ENCODE measurements at places on chromosomes 4 and X. TPM values are rescaled to one million over a fixed set of nuclear protein-coding genes. Genes with fewer than 3 reads are reported as not detected.

GRCh38 chr4:151184523-151185458, 85.4 kb downstream of the RPS3A start:
- peaks cover 16% of the 10 kb centered on the region for H3K4me1 ChIP-seq
- no peak overlapping the region for H3K4me3 ChIP-seq
- H3K27me3 ChIP-seq: no peaks in the 10 kb centered on the region
- H3K27ac ChIP-seq: peak overlapping the region; percentile 1

DNA sequence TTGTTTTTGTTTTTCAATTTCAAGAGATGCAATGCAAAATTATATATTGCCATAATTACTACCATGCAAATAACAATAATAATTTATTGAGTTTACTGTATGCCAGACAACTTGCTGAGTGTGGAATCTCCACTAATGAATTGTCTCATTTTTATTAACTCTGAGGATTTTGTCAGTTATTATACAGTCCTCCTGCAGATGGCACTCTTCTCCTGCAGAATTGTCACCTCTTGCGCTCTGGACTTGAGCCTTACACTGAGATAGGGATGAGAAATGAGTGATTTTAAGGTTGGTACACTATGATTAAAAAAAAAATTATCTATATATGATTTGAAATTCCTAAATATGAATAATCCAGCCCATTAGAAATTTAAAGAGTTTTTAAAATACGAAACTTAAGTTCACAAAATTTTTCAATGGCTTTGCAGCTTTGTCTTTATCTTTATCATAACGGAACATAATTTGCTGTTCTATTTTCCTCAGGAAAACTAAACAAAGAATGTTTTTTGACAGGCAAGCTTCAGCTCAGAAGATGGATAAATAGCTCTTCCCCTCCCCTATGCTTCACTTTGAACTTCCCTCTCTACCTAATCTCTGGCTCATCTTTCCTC, 12.7 kb upstream of the PAQR3 start:
- no peaks in the 10 kb centered on the region for H3K36me3 ChIP-seq
- no peak overlapping the region for H3K4me3 ChIP-seq
- H3K27me3 ChIP-seq: peaks cover 29% of the 10 kb centered on the region
- H3K27ac ChIP-seq: no peak overlapping the region
- DNase-seq: no peak

Gene DKK2
- 23.5 TPM for total RNA-seq

GRCh38 chrX:2468261-2469195, 32.2 kb downstream of the DHRSX start:
- no peak overlapping the region for H3K27ac ChIP-seq
- no peak for DNase-seq
- H3K4me3 ChIP-seq: no peak overlapping the region
- H3K4me1 ChIP-seq: peaks cover 6% of the 10 kb centered on the region

- no peak overlapping the region for H3K27ac ChIP-seq
- H3K36me3 ChIP-seq: no peaks in the 10 kb centered on the region
- H3K4me3 ChIP-seq: no peak overlapping the region
- peaks cover 8% of the 10 kb centered on the region for H3K4me1 ChIP-seq
- no peaks in the 10 kb centered on the region for H3K27me3 ChIP-seq
- DNase-seq: no peak
These were observed 96.7 kb downstream of the SLIT2 start for GRCh38 chr4:20348411-20348810.

GRCh38 chrX:154829134-154829533, 5.3 kb downstream of the SMIM9 start:
- no peak for DNase-seq
- no peaks in the 10 kb centered on the region for H3K36me3 ChIP-seq
- no peak overlapping the region for H3K4me3 ChIP-seq
- no peaks in the 10 kb centered on the region for H3K4me1 ChIP-seq
- peaks cover 2% of the 10 kb centered on the region for H3K27me3 ChIP-seq
- H3K27ac ChIP-seq: no peak overlapping the region

- H3K4me3 ChIP-seq: no peak overlapping the region
- H3K36me3 ChIP-seq: no peaks in the 10 kb centered on the region
- no peak for DNase-seq
These were observed 125.7 kb downstream of the SH3KBP1 start for GRCh38 chrX:19761554-19762295.

DNA sequence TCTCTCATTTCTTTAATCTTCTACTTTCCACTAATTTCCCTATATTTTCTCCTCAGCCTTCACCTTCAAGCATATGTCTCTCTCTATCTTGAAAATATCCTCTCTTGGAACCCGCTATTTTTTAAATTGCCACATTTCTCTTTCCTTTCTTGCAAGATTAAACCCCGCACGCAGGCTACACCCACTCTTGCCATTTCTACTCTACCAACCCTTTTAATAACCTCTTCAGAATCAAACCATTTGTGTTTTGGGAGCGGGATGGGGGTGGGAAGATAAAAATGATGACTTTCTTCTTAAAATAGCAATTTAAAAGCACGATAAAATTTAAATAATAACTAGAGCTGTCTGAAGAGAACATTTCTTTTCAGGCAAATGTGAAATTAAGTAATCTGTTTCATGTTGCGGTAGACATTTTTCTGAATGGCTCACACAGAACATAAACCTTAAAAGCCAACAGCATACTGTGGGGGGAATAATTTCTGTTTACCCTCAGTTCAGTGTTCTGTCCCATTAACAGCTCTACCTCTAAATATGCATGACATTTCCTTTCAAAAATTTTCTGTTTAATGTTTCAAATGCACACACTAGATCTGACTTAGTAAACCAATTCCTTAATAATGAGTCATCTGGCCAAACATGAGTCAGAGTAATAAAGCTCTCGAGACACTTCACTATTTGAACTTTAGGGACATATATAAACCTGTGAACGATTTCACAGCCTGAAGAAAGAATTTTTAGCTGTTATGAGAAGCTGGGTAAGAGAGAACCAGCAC, 20.5 kb downstream of the ARSJ start:
- H3K4me1 ChIP-seq: peaks cover 60% of the 10 kb centered on the region
- H3K27ac ChIP-seq: peak overlapping the region; percentile 68
- no peaks in the 10 kb centered on the region for H3K27me3 ChIP-seq
- no peaks in the 10 kb centered on the region for H3K36me3 ChIP-seq
- DNase-seq: no peak
- no peak overlapping the region for H3K4me3 ChIP-seq

DNA sequence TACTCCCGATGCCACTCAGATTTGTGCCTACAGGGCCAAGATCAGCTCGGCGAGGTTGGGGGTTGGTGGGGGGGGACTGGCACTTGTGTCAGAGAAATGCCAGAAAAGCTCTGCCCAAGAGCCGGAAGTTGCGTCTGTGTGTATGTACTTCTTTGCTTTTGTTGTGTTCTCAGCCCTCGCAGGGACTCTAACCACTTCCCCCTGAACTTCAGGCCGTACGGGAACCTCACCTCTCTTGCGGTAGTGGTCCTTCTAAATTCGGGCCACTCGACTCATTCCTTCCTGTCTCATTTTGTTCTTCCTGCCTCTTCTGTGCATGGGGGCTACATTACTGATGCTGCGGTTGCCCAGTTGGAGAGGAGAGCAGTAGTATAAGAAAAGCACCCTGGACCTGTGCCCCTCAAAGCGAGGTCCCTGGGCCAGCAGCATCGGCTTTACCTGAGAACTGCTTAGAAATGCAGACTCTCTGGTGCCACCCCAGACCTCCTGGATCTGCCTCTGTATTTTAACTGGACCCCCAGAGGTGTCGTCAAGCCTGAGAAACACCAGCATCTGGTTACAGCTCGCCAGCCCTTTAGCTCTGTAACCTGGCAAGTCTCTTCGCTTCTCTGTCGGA, 146.3 kb upstream of the RPS6KA3 start:
- no peaks in the 10 kb centered on the region for H3K4me1 ChIP-seq
- no peak overlapping the region for H3K4me3 ChIP-seq
- no peaks in the 10 kb centered on the region for H3K36me3 ChIP-seq
- H3K27ac ChIP-seq: no peak overlapping the region
- no peak for DNase-seq
- no peaks in the 10 kb centered on the region for H3K27me3 ChIP-seq

DNA sequence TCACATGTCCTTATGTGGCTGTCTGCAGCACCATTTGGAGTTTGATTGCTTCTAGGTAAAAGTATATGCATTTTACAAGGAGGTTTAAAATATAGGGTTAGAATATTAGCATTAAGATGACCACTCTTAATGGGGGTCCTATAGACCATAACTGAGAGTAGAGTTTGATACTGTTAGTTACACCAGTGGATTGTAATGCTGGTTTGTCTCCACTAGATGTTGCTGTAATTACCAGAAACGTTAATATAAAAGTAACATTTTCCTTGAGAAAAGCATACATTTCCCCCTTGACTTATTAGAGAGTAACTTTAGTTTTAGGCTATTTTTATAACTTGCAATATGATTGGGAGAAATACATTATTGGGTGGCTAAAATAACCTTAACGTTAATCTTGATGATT, 93.0 kb downstream of the ZXDA start:
- H3K4me1 ChIP-seq: no peaks in the 10 kb centered on the region
- no peaks in the 10 kb centered on the region for H3K27me3 ChIP-seq
- no peak for DNase-seq
- H3K27ac ChIP-seq: no peak overlapping the region
- H3K36me3 ChIP-seq: no peaks in the 10 kb centered on the region

Gene PPBP
- not detected for total RNA-seq

Gene PARM1
- 13.6 TPM for total RNA-seq

Gene TMSB15A
- total RNA-seq: 20.7 TPM

GRCh38 chr4:105059337-105059736, 87.3 kb upstream of the TET2 start:
- DNase-seq: no peak
- H3K27ac ChIP-seq: no peak overlapping the region
- H3K36me3 ChIP-seq: no peaks in the 10 kb centered on the region
- H3K4me1 ChIP-seq: peaks cover 11% of the 10 kb centered on the region
- no peak overlapping the region for H3K4me3 ChIP-seq

- H3K4me3 ChIP-seq: no peak overlapping the region
- H3K27ac ChIP-seq: peak overlapping the region; percentile 75
- DNase-seq: no peak
- H3K4me1 ChIP-seq: peaks cover 10% of the 10 kb centered on the region
- H3K27me3 ChIP-seq: no peaks in the 10 kb centered on the region
These were observed 26.7 kb downstream of the FAM156B start for GRCh38 chrX:52923781-52924241.

Gene FUNDC1
- 12.7 TPM for total RNA-seq

Gene TBC1D25
- 13.9 TPM for total RNA-seq

- H3K36me3 ChIP-seq: no peaks in the 10 kb centered on the region
- DNase-seq: no peak
- no peak overlapping the region for H3K4me3 ChIP-seq
- H3K27me3 ChIP-seq: peaks cover 4% of the 10 kb centered on the region
- peaks cover 3% of the 10 kb centered on the region for H3K4me1 ChIP-seq
- no peak overlapping the region for H3K27ac ChIP-seq
These were observed 340.4 kb upstream of the FAT1 start for GRCh38 chr4:187064033-187064432.

DNA sequence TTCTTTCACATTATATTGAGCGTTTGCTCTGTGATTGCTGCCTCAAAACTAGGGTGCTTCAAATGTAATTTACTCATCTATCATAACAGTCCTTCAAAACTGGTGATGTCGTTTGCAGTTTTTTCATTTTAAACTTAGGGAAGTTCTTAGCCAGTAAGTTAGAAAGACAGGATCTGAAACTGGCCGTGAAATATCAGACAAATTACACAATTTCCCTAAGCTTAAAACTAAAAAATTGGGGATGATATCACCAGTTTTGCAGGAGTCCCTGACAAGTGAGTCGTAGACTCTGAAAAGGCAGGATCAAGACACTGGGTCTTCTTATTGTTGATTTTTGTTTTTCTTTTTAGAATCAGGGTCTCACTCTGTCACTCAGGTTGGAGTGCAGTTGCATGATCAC, 44.8 kb downstream of the MOB1B start:
- no peak overlapping the region for H3K4me3 ChIP-seq
- peaks cover 11% of the 10 kb centered on the region for H3K4me1 ChIP-seq
- peaks cover 4% of the 10 kb centered on the region for H3K36me3 ChIP-seq

Gene ERVMER34-1
- total RNA-seq: 3.7 TPM

Gene AMMECR1
- 17.8 TPM for total RNA-seq

- DNase-seq: no peak
- H3K4me1 ChIP-seq: peaks cover 2% of the 10 kb centered on the region
- H3K27ac ChIP-seq: no peak overlapping the region
- no peaks in the 10 kb centered on the region for H3K27me3 ChIP-seq
- peaks cover 2% of the 10 kb centered on the region for H3K36me3 ChIP-seq
- no peak overlapping the region for H3K4me3 ChIP-seq
These were observed 384.0 kb upstream of the DIPK2B start for GRCh38 chrX:45584717-45585116.

Gene GPR173
- 29.0 TPM for total RNA-seq

Gene AREG
- 1.7 TPM for total RNA-seq

GRCh38 chr4:148793221-148793620, 351.0 kb upstream of the NR3C2 start:
- H3K4me3 ChIP-seq: no peak overlapping the region
- H3K27ac ChIP-seq: no peak overlapping the region
- H3K4me1 ChIP-seq: peaks cover 22% of the 10 kb centered on the region

Gene USP17L22
- total RNA-seq: not detected

Gene SUPT20HL1
- total RNA-seq: not detected

- no peak overlapping the region for H3K27ac ChIP-seq
- no peak overlapping the region for H3K4me3 ChIP-seq
- no peaks in the 10 kb centered on the region for H3K36me3 ChIP-seq
- H3K27me3 ChIP-seq: no peaks in the 10 kb centered on the region
- DNase-seq: no peak
These were observed 1.5 kb downstream of the SASH3 start for GRCh38 chrX:129781134-129781672.

DNA sequence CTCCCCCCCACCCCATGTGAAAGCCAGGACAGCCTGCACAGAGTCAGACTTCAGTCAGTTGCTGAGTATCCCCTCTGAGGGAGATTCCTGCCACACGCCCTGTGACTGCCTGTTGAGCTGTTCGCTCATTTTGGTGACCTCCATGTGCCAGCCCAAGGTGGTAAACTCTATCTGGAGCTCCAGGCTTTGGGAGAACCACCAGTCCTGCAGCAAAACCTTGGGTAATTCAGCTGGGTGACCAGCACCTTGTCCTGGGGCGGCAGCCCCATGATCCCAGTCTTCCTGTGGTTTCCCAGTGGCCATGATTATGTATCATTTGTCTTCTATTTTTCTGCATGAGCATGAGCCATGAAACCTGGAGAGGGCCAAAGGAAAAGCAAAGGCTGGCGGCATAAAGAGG, 73.4 kb downstream of the NBDY start:
- no peak overlapping the region for H3K4me3 ChIP-seq
- DNase-seq: no peak
- H3K36me3 ChIP-seq: peaks cover 9% of the 10 kb centered on the region

DNA sequence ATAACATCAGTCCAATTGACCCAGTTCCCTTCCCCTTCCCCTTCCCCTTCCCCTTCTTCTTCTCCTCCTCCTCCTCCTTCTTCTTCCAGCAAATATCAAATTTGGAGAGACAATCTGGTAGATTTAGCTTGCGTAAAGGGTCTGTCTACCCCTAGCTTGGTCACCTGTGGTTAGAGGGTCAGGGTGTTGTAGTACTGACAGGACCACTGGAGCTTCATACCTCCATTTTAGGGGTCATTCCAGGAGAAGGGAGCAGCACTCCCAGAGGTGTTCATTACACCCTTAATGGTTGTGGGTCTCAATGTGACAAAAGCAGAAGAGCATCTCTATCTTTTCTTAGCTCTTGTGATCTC, 3.7 kb upstream of the FGB start:
- no peak for DNase-seq
- peaks cover 30% of the 10 kb centered on the region for H3K4me1 ChIP-seq
- H3K27me3 ChIP-seq: no peaks in the 10 kb centered on the region
- no peak overlapping the region for H3K4me3 ChIP-seq

Gene NKX3-2
- 1.3 TPM for total RNA-seq
